Mesenteric fat pad (tissue), 1 donor: ENCODE measurements at places on chromosomes 7 and 10. TPM values are rescaled to one million over a fixed set of nuclear protein-coding genes. Genes with fewer than 3 reads are reported as not detected.

- no peak for DNase-seq
Observed at GRCh38 chr10:101691081-101691480, 3.9 kb downstream of the FBXW4 start.

GRCh38 chr10:18561861-18562551, 89.4 kb downstream of the NSUN6 start:
- no peak for DNase-seq

DNA sequence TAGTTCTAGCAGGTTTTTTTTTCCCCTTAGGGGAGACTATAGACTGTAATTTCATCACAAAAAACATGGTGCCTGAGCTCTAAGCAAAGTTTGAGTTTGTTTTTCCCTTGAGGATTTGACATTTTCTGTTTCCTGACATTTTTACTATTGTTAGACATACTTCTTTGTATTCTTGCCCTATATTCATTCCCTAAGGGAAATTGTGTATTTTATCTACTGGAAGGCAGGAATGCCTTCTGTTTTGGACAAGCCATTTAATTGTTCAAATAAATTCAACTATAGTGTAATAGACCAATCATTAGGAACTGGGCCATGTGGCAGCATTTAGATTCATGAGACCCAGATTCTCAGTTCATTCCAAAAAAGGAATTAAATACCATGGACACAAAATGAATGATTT, 335.0 kb downstream of the EXOC4 start:
- no peak for DNase-seq

- no peak for DNase-seq
Observed at GRCh38 chr7:128591705-128592104, 80.4 kb upstream of the GARIN1A start.

GRCh38 chr7:45957721-45958120, 36.6 kb upstream of the IGFBP3 start:
- DNase-seq = no peak

DNA sequence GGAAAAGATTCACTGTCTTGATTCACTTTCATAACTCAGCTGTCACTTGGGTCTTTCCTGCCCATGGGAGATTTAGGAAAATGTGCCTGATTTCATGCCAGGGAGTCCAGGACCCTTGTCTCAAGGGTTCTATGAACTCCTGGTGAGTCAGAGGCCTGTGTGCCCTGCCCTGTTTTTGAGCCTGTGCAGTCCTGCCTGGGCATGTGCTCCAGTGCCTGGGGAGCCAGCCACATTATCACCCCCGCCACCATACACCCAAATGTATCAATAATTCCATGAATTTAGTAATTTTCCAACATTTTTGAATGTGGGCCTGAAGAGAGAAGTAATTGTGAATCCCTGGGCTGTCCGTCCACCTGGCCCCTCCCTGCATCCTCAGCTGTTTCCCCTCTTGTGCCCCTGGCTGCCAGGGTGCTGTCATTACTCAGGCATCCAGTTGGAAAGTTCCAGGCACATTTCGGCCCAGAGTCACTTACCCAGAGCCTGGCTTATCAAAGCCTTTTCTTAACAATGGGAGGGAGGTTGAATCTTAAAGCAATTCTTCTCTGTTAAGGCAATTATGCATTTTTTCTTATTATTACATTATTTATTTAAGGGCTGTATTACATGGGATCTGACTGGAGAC, 287.8 kb upstream of the CDC14C start:
- no peak for DNase-seq

GRCh38 chr10:125115409-125115808, 45.0 kb downstream of the CTBP2 start:
- no peak for DNase-seq

- peak; percentile 85 for DNase-seq
Observed at GRCh38 chr10:1184541-1185430, 128.6 kb downstream of the WDR37 start.

- DNase-seq = no peak
Observed at GRCh38 chr7:156479596-156479995, 161.0 kb upstream of the RNF32 start.

DNA sequence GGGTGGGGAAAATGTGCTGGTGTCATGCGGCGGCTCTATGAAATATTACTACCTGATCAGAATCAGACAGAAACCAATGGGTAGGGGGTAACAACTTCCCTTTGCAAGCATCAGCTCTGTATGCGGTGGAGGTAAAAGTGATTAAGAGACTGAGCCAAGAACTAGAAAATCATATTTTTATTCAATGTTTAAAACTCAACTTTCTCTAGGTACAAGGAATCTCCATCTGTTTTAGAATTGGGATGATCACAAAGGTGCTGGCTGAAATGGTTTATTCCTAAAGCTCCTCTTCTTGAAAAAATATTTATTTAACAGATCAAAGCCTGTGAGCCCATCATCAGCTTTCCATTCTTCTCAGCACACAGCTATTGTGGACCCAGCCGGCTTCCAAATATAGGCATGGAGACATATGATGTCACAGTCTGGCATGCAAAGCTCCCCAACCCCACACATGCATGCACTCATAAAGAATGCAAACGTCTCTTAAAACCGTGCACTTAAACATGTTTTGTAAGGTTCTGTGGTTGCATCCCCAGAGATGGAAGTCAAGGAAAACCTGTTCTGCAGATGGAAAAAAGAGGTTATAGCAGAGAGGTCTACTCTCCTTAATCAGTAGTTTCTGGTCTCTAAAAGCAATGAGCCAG, 126.0 kb downstream of the SKIDA1 start:
- no peak for DNase-seq

GRCh38 chr10:32150532-32151101, 94.4 kb upstream of the KIF5B start:
- no peak for DNase-seq

DNA sequence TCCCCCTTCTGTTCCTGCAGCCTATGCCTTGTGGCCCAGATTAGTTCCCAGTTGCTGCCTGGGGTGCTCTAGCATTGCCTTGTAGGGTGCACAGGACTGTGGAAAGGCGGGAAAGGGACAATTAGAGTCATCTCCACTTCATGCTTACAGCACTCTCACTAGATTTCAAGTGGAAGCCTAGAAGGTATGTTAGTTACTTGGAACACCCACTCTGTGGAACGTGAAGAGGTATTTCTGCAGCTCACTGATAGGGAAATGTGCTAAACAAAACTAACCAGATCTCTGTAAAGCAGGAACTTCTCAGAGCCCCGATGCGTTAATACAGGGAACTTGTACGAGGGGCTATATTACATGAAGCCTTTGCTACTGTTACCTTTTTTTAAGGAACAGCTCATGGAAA, 19.4 kb downstream of the STMP1 start:
- DNase-seq = no peak

DNA sequence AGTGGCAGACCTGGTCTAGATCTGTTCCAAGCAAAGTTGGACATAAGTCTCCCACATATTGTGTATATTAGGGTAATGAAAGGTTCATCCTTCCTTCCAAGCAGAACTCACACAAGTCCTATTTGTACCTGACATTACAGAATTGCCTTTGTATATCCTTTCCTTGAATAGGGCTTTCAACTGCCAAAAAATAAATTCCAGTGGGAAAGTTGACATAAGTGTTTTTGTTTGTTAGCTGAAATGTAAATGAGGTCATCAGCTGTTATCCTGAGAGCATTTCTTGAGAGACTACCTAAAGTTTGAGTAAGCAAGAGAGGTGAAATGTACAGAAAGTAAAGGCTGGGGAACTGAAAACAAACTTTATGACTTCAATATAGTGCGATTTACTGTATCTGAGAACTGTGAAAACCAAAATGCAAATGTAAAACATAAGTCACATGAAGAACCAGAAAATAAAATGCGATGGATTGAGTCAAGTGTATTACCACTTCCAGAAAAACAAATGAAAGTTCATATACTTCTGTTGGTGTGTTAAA, 527.3 kb upstream of the SEMA3D start:
- no peak for DNase-seq

GRCh38 chr10:17561111-17561510, 56.1 kb downstream of the HACD1 start:
- DNase-seq = no peak

DNA sequence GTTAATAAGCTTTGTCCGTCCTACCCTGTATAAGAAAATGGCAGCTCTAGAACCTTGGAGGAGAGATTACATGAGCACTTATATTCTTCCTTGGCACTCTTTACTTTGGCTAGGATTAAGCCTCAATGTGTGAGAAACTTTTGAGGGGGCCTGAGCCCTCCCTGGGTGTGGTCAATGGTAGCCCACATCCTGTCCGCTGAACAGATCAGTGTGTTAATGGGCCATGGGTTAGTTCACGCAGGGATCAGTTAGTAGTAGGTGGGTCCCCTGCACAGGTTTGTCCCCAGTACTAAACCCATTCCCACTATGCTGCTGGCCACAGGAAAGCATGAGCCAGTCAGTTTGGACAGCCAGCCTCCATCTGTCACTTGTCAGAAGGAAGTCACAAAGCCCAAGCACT, 20.2 kb upstream of the IKZF1 start:
- no peak for DNase-seq

DNA sequence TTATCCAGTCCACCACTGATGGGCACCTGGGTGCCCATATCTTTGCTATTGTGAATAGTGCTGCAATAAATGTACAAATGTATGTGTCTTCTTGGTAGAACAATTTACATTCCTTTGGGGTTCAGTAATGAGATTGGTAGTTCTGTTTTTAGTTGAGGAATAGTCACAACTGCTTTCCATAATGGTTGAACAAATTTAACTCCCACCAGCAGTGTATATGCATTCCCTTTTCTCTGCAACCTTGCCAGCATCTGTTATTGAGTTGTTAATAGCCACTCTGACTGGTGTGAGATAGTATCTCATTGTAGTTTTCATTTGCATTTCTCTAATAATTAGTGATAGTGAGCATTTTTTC, 27.8 kb downstream of the COA1 start:
- DNase-seq = no peak

- DNase-seq = no peak
Observed at GRCh38 chr7:44983742-44984477, 5.1 kb upstream of the MYO1G start.

GRCh38 chr10:79024720-79025198, 44.0 kb upstream of the ZMIZ1 start:
- peak; percentile 79 for DNase-seq

- DNase-seq = no peak
Observed at GRCh38 chr10:70742537-70743429, 42.4 kb downstream of the TBATA start.

GRCh38 chr7:3683546-3684539, 382.8 kb downstream of the SDK1 start:
- DNase-seq = no peak

GRCh38 chr7:35556515-35557471, 138.1 kb downstream of the HERPUD2 start:
- no peak for DNase-seq

GRCh38 chr7:127382301-127383085, 10.0 kb downstream of the ZNF800 start:
- no peak for DNase-seq

DNA sequence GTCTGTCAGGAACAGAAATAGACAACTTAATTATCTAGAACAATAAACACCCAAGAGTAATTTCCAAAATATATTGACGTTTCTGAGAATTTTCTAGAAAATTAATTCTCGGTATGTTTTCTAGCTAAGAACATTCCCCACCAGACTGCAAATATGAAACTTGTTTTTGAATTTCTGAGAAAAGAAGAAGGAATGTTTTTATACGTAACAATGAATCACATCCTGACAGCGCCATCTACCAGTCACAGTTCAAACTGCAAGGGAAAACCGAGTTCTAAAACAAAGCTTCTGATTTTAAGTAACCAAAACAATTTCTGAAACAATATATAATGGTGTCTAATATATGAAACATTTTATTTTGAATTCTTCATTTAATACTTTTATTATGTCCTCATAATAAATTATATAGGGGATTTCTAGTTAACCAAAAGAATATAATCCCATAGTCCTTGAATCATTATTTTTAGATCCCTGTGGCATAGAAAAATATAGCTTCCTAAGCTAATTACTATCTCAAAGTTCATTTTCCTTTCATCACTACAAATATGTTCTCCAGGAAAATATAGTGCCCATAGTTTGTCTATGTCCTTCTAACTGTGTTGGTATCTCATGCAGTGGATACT, 34.5 kb upstream of the MEOX2 start:
- DNase-seq = no peak

GRCh38 chr10:109027534-109028185, 895.7 kb downstream of the XPNPEP1 start:
- DNase-seq = no peak

DNA sequence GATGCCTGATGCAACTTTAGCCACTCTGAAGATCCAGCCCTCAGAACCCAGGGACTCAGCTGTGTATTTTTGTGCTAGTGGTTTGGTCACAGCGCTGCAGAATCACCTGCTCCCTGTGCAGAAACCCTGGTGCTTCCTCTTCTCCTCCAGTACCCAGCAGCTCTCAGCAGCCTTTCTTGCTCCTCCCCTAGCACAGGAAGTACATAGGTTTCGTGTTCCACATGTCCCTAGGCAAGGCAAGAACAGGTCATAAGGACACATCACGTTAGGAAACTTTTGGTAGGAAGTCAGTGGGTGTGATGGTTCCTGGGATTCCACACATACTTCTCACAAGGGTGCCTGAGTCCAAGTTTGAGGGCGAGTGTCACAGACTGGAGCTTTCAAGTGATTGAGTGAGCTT, 167.9 kb upstream of the PRSS1 start:
- no peak for DNase-seq

- DNase-seq = no peak
Observed at GRCh38 chr10:31095677-31096560, 64.3 kb upstream of the ZNF438 start.

DNA sequence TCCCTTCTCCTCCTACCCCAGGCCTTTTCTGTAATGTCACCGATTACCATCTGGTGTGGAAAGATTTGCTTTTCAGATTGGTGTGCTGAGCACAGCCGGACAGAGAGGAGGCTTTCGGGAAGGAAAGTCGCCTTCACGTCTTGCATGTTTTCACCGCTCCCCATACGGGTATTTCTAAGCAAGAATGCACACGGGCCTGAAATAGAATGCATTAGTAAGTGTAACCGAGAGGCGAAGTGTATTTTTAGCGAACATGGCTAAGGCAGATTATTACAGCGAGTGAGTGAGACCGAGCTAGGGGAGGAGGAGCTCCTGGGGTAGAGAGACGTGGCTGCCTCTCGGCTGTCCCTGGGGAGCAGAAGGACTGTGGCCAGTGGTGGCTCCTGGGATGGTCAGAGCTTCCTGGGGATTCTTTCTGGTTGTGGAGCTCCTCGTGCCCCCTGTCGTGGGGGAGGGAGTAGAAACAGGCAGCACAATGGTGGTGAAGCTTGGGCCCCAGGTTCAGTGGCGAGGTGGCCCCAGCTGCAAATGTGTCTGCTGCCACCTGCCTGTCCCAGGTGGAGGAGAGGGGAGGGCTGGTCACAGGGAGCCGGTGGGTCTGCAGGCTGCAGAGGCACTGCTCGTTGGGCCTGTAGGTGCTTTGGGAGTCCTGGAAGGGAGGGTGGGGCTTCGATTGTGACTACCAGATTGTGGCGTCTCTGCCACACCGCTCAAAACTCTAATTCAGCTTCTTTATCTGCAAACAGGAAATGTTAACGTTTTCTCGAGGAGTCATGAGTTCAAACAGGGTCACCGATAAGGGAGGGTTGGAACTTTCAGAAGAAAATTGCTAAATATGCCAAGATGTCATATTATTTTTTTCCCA, 135.8 kb downstream of the CAMK1D start:
- DNase-seq = no peak

ABCC2 gene
- 2.8 TPM for total RNA-seq

UNCX gene
- total RNA-seq = not detected

OR6V1 gene
- total RNA-seq = not detected

GCK gene
- total RNA-seq = 0.48 TPM

AS3MT gene
- total RNA-seq = 2.1 TPM

C10orf120 gene
- not detected for total RNA-seq

NKX2-3 gene
- 2.8 TPM for total RNA-seq

FFAR4 gene
- 2.3 TPM for total RNA-seq

STMP1 gene
- total RNA-seq = 21.1 TPM

MSMB gene
- total RNA-seq = not detected

ENTPD1 gene
- 25.4 TPM for total RNA-seq

HOGA1 gene
- total RNA-seq = 3.8 TPM

POMZP3 gene
- 9.8 TPM for total RNA-seq

TSPAN12 gene
- 7.2 TPM for total RNA-seq

GJD4 gene
- total RNA-seq = not detected
